ENCODE measurements at places on chromosomes 5 and 9. TPM values are rescaled to one million over a fixed set of nuclear protein-coding genes. Genes with fewer than 3 reads are reported as not detected.

Gene HAND1
- not detected for total RNA-seq

DNA sequence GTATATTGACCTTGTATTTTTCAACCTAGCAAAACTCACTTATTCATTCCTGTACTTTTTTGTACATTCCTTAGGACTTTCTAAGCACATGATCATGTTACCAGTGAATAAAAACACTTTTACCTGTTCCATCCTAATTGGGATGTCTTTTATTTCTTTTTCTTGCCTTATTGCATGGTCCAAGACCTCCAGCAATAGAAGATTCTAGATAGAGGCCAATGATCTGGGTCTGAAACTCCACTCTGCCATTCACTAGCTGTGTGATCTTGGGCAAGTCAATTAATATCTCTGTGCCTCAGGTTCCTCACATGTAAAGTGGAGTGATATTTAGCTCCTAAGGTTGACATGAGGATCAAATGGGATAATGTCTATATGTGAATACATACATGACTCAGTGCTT is 8.5 kb upstream of the EXOSC2 start:
- DNase-seq = no peak

- no peak for DNase-seq
Measured at GRCh38 chr5:64125521-64125920, 40.1 kb upstream of the RNF180 start.

DNA sequence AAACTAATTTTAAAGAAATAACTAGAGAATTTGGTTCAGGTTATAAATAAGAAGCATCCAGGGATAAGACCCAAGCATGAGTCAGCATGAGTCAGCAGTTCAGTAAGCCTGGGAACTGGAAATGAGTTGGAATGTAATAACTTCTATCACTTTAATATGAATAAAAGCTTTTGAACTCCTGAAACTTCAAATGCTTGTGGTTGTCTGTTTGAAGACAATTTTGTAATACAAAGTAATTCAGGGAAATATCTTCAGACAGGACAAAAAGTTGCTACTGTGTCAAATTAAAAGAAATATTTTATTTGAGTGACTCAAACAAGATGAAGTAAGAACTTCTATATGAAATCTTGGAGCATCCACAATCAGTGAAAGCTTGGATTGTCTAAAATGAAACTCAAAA is 331.2 kb upstream of the DAB2 start:
- no peak for DNase-seq

- DNase-seq = no peak
Measured at GRCh38 chr5:173733021-173733420, 116.6 kb upstream of the BOD1 start.
